Naive thymus-derived CD4-positive, alpha-beta T cell (primary cell): ENCODE measurements at places on chromosomes 3 and 15. TPM values are rescaled to one million over a fixed set of nuclear protein-coding genes. Genes with fewer than 3 reads are reported as not detected.

Gene DZIP1L
- not detected for total RNA-seq

Gene DIS3L
- total RNA-seq: 34.3 TPM

Gene KBTBD12
- not detected for total RNA-seq

Gene COL6A5
- total RNA-seq: 0.05 and 0.13 TPM in 2 replicates

Gene GPR176
- not detected for total RNA-seq

Gene NEK10
- total RNA-seq: 0.36 and 0.75 TPM in 2 replicates

Gene INSYN1
- not detected for total RNA-seq

Gene MAN2C1
- total RNA-seq: 514 TPM

Gene IL20RB
- total RNA-seq: 2.0 and 2.4 TPM in 2 replicates

Gene ALDH1L1
- total RNA-seq: not detected

Gene CAMP
- total RNA-seq: not detected

Gene AVEN
- total RNA-seq: 8.0 TPM

Gene ZNF774
- total RNA-seq: 1.6 TPM

Gene SCAANT1
- not detected for total RNA-seq

Gene ZNF621
- total RNA-seq: 19.7 TPM

Gene RPS17
- total RNA-seq: 1,951 and 2,072 TPM in 2 replicates

Gene PPARG
- total RNA-seq: 0.37 TPM

Gene NBEAL2
- 217 and 237 TPM in 2 replicates for total RNA-seq
